M059J (cell line): ENCODE measurements at places on chromosomes 1 and 21.

DNA sequence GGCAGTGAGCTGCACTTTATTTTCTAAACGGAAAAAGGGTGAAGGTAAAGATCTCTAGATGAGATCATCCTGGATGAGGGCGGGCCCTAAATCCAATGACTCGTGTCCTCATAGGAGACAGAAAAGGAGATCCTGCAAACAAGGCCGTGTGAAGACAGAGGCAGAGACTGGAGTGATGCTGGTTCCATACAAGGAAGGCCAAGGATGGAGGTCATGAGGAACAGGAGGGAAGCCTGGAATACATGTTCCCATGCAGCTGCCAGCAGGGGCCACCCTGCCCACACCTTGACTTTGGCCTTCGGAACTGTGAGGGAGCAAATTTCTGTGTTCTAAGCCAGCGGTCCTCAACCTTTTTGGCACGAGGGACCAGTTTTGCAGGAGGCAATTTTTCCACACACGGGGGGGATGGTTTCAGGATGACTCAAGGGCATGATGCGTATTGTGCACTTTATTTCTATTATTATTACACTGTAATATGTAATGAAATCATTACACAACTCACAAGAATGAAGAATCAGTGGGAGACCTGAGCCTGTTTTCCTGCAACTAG, 94.3 kb downstream of the PSMG1 start:
- peak; percentile 82 for DNase-seq

- no peak for DNase-seq
Measured at GRCh38 chr1:236204039-236204438, 61.7 kb downstream of the GPR137B start.

DNA sequence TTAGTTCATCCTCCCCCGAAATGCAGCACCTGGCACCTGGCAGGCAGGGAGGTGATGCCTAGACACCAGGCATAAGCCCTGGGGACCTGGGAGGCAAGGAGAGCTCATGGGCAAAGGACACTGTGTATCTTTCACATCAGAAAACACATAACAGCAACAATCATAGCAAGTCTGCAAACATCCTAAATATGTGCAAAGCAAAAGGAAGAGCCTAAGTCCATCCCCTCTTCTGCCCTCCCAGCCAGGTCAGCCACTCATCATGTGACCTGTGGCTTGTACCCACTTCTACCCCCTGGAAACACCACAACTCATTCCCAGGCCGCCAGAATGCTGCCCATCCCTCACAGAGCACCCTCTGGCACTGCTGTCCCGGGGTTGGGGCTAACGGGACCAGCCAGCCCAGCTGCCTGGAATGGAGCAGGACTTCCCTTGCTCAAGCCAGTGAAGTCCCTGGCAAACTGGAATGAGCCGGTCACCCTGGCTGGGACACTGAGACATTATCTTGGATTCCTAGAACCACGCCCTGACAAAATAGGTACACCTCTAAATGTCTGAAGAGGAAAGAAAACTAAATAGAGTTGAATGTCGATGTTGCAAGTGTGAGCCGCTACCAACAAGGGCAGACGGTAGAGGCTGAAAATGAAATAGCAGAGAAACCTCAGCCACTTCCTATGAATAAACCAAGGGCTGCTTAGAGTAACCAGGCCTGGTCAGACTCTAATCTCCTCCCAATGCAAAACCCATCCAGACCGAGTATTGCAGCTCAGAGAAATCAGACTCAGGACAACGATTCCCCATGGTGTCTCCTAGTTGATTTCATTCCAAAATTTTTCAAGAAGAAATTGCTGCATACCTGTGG, 29.4 kb downstream of the TMPRSS2 start:
- DNase-seq = peak; percentile 13

DNA sequence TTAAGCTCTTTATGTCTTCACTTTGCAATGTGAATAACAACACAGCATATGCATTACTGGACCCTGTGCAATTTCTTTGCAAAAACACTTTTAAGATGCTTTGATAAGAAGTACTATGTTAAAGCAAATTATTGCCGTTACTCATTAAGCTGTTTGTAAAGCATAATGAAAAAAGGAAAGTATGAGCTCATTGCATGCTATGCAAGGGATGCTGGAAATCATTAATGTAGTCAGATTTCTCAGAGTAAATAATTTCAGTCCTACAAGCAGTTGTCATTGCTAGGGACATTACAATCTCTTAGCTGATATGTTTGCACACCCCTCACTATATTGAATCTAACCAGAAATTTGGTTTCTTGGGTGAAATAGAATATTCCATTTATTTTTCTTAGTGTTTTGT, 982.5 kb upstream of the ADGRL2 start:
- DNase-seq = no peak

- peak; percentile 39 for DNase-seq
Measured at GRCh38 chr1:243230914-243231313, 24.2 kb downstream of the CEP170 start.

DNA sequence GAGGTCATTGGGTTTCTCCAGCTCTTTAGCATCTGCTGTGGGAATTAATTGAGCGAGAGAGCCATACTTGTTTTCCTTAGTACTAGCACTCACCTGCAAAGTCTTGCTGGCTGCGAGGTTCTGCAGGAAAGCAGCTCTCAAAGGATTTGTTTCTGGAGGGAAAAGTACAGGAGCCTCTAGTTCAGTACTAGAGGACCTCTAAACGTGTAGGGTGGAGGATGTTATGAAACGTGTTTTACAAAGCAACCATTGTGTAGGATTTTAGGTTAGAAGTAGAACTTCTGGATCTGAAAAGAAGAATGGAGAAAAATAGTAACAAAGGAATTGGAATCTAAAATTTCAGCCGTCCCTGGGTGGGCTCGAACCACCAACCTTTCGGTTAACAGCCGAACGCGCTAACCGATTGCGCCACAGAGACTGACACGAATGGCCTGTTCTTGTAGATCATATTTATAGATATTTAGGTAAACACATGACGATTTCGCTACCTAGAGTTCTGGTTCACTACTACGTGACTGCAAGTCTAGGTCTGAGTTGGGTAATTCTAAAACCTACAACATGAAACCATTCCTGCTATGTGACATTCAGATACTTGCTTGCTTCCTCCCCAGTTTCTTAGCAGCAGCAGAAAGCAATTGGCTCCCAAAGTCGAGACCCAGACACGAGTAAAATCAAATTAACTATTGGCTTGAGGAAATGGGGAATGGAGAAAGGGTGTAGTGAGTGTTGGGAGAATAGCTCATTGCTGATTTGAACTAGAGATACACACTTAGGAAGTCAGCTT, 60.2 kb upstream of the CFAP126 start:
- peak; percentile 64 for DNase-seq

- peak; percentile 77 for DNase-seq
Measured at GRCh38 chr1:78210175-78210574, 164.4 kb downstream of the GIPC2 start.

GRCh38 chr1:204842369-204842768, 28.3 kb upstream of the NFASC start:
- DNase-seq = no peak

DNA sequence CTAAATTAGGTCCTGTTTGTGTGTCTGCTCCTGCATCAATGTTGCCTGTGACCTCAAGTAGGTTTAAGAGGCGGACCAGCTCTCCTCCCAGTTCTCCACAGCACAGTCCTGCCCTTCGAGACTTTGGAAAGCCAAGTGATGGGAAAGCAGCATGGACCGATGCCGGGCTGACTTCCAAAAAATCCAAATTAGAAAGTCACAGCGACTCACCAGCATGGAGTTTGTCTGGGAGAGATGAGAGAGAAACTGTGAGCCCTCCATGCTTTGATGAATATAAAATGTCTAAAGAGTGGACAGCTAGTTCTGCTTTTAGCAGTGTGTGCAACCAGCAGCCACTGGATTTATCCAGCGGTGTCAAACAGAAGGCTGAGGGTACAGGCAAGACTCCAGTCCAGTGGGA, 79.9 kb downstream of the PRDM2 start:
- no peak for DNase-seq

DNA sequence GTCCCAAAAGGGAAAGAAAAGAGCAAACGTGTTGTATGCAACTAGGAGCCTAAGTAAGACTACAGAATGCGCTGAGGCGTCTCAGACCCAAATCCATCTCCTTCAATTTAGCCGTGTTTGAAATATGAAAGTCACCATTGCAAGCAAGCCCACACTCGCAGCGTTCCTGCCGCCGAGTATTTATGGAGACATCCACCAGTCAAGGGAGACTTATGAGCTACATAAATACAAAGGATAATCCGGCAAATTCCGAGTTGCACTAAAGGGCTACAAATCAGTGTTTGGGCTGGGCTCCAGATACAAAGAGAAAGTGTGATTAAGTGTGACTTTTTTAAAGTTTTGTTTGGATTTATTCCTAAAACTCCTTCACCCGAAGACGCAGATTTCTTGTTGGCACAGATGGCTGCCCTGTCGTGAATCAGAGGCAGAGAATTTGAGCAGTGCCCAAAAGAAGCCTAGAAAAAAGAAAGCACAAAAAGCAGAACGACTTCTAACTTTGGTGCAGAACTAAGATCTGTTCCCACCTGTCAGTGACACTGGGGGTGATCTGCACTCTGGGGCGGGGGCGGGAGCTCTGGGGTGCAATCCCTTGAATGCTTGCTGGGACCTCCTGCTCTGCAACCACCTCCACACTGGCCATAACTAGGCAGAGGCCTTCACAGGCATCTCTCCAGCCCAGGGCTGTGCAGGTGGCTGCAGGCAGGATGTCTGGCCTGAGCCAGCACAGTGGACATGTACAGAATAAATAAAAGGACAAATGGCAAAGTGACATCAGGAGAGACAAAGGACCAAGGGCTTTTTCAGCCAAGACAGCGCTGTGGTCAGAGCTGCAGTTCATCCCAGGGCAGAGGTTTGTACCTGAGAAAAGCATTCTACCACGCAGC, 489.7 kb downstream of the NPHP4 start:
- peak; percentile 45 for DNase-seq

- DNase-seq = peak; percentile 100
Measured at GRCh38 chr1:224637515-224637914, 21.4 kb downstream of the CNIH3 start.
